ENCODE measurements at places on chromosomes 1 and 21. TPM values are rescaled to one million over a fixed set of nuclear protein-coding genes. Genes with fewer than 3 reads are reported as not detected.

DNA sequence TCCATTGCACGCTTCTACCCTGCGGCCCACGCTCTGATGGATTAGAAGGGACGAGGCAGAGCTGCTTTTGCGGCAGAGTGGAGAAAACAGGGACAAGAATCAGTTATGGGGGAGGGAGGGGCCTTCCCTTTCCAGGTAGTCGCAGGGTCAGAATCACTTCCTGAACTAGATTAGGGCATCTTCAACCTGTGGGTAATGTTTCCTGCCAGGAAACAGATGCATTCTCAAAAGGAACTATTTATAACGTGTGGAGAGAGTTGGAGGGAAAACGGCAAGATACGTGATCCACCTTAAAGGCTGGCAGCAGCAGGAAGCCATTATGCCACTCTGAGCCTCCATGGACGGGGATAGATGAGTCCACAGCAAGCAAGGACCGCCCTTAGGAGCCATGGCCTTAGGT, 59.9 kb upstream of the CNTN2 start:
- H3K36me3 ChIP-seq, result peaks cover 38% of the 10 kb centered on the region
- H3K4me1 ChIP-seq, result no peaks in the 10 kb centered on the region
- no peak overlapping the region for H3K27ac ChIP-seq
- no peak for DNase-seq
- no peaks in the 10 kb centered on the region for H3K27me3 ChIP-seq
- no peak overlapping the region for H3K4me3 ChIP-seq

GRCh38 chr1:107220036-107220435, 79.2 kb downstream of the NTNG1 start:
- H3K4me1 ChIP-seq, result no peaks in the 10 kb centered on the region
- H3K4me3 ChIP-seq, result no peak overlapping the region
- no peaks in the 10 kb centered on the region for H3K36me3 ChIP-seq
- peak; percentile 21 for DNase-seq
- no peak overlapping the region for H3K27ac ChIP-seq
- H3K27me3 ChIP-seq, result no peaks in the 10 kb centered on the region

The KRTAP22-2 gene
- total RNA-seq, result not detected

GRCh38 chr1:223642237-223642636, 23.3 kb downstream of the CAPN8 start:
- H3K27ac ChIP-seq, result no peak overlapping the region
- peaks cover 11% of the 10 kb centered on the region for H3K4me1 ChIP-seq
- no peak for DNase-seq
- 0 out of 2 replicates have a peak, but pooled peaks cover 5% of the 10 kb centered on the region for H3K27me3 ChIP-seq

The DYNLT5 gene
- not detected for total RNA-seq

The AVPR1B gene
- 0.05 TPM for total RNA-seq

The CDKN2C gene
- 66.6 TPM for total RNA-seq

DNA sequence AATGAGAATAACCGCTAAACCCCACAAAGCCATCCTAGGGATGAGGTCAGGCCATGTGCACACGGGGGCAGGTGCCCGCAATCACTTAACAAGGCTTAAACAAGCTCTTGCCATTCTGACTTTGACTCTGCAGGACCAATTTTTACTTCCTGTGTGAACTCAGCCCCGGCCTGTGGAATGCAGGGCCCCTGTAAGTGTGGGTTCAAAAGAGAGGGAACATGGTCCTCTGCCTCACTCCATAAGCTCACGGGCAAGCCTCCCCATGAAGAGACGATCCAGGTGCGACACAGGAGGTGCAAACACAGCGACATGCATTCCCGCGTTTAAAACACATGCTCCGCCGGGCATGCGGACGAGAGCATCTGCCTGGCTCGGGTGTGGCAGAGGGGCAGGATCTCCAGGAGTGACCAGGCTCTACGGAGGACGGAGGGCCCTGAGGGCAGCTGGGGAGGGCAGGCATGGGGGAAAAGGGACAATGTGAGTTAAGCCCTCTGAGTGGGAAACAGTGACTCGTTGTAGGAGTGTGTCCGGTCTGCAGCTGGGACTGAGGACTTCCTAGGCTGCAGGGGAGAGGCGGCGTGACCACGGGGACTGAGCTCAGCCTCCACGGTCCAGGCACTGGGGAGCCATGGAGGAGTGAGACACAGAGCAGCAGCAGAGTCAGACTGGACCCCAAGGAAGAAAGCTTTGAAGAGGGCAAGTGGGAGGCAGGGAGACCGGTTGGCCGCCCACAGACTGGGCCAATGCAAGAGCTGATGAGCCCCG, 40.6 kb upstream of the AJAP1 start:
- H3K27me3 ChIP-seq, result peaks cover 37% of the 10 kb centered on the region
- no peak for DNase-seq
- H3K36me3 ChIP-seq, result no peaks in the 10 kb centered on the region
- no peaks in the 10 kb centered on the region for H3K4me1 ChIP-seq
- H3K27ac ChIP-seq, result no peak overlapping the region

DNA sequence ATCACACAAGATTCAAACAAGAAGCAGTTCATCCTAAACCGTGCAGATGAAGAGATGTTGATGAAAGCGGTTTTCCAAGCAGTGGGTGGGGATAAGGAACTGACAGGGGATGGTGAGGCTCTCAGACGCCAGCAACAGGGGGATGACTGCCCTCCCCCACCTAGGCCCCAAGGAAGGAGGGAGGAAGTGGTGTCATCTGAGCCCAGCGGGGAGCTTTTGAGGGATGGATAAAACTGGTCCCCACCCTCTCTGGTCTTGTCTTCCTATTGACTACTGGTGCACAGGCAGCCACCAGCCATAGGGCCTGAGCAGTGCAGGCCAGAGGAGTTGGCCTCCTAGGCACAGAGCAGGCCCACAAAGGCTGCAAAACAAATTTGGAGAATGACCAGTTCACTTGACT, 175.5 kb downstream of the HUNK start:
- peaks cover 20% of the 10 kb centered on the region for H3K4me1 ChIP-seq
- H3K27ac ChIP-seq, result no peak overlapping the region
- H3K4me3 ChIP-seq, result no peak overlapping the region

The SLC2A5 gene
- total RNA-seq, result not detected

The FCAMR gene
- total RNA-seq, result not detected

The GPR157 gene
- not detected for total RNA-seq

DNA sequence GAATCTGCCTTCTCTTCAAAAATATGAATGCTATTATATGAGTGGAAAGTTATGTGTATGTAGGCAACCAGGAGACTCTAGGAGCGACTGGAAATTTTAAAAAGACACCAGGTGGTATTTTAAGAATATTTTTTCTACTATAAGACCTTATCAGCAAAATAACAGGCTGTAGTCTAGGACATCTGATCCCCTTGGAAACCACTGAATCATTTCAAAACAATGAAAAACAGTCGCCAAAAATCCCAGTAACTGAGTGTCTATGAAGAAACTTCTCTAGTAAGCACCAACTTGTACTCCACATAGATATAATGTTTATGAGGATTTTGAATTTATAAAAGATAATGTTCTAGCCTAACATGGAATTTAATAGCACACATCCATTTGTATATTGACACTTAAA, 358.5 kb downstream of the GPATCH2 start:
- H3K4me3 ChIP-seq, result no peak overlapping the region
- H3K36me3 ChIP-seq, result no peaks in the 10 kb centered on the region
- no peaks in the 10 kb centered on the region for H3K27me3 ChIP-seq
- 0 out of 2 replicates have a peak, but pooled peaks cover 3% of the 10 kb centered on the region for H3K4me1 ChIP-seq

GRCh38 chr1:68210027-68210426, 22.3 kb downstream of the WLS start:
- no peak overlapping the region for H3K27ac ChIP-seq
- H3K36me3 ChIP-seq, result no peaks in the 10 kb centered on the region
- DNase-seq, result no peak
- H3K4me1 ChIP-seq, result peaks cover 7% of the 10 kb centered on the region

- no peak overlapping the region for H3K27ac ChIP-seq
- no peaks in the 10 kb centered on the region for H3K27me3 ChIP-seq
- H3K4me3 ChIP-seq, result no peak overlapping the region
- peaks cover 72% of the 10 kb centered on the region for H3K36me3 ChIP-seq
These were observed 132.3 kb upstream of the BMP8A start for GRCh38 chr1:39359028-39359570.

GRCh38 chr1:56676571-56677035, 31.5 kb downstream of the PRKAA2 start:
- no peak overlapping the region for H3K4me3 ChIP-seq
- H3K36me3 ChIP-seq, result no peaks in the 10 kb centered on the region
- no peak overlapping the region for H3K27ac ChIP-seq
- no peaks in the 10 kb centered on the region for H3K4me1 ChIP-seq

DNA sequence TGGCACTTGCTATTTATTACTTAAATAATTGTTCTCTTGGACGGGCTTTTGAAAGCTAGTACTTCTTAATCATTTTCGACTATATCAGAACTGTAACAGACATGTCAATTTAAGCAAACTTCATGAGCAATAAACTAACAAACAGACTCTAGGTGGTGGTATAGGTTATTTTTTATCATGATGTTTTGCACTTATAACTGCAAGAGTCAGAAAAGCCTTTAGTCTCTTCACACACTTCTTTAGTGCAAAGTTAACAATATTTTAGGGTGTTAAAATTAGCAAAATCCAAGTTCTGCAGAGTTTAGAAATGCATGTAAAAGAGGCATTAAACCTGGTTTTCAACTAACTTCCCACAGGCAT, 2.2 kb downstream of the NRIP1 start:
- H3K27me3 ChIP-seq, result no peaks in the 10 kb centered on the region
- H3K36me3 ChIP-seq, result no peaks in the 10 kb centered on the region
- peak; percentile 29 for DNase-seq
- H3K4me3 ChIP-seq, result peak overlapping the region; percentile 99
- H3K4me1 ChIP-seq, result peaks cover 32% of the 10 kb centered on the region

- peaks cover 13% of the 10 kb centered on the region for H3K4me1 ChIP-seq
- H3K36me3 ChIP-seq, result no peaks in the 10 kb centered on the region
- H3K27me3 ChIP-seq, result peaks cover 9% of the 10 kb centered on the region
- H3K27ac ChIP-seq, result no peak overlapping the region
- DNase-seq, result no peak
- no peak overlapping the region for H3K4me3 ChIP-seq
These were observed 24.6 kb upstream of the PCBP3 start for GRCh38 chr21:45618846-45619485.

The CD247 gene
- 1.1 TPM for total RNA-seq

GRCh38 chr1:47944561-47944960, 52.6 kb downstream of the TRABD2B start:
- H3K27ac ChIP-seq, result no peak overlapping the region
- H3K27me3 ChIP-seq, result no peaks in the 10 kb centered on the region
- H3K4me1 ChIP-seq, result no peaks in the 10 kb centered on the region
- no peak overlapping the region for H3K4me3 ChIP-seq

DNA sequence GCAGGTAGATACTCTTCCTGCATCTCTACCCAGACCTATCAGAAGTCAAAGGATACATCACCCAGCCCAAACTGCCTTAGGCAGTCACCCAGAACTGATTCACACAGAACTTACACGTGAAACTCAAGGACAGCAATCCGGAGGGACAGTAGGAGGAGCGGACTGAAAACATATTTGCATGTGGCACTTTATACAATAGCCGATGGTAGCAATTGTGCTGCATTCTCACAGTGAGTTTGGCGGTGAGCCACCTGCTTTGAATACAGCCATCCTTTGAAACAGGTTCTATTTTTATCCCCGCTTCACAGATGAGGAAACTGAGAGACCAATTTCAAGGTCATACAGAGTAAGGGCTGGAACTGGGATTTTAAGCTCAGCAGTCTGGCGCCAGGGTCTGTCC, 69.5 kb downstream of the EDEM3 start:
- H3K27me3 ChIP-seq, result no peaks in the 10 kb centered on the region
- no peak overlapping the region for H3K27ac ChIP-seq
- no peak overlapping the region for H3K4me3 ChIP-seq

The HENMT1 gene
- total RNA-seq, result not detected

The TMEM54 gene
- total RNA-seq, result 17.6 TPM

- no peak for DNase-seq
- no peaks in the 10 kb centered on the region for H3K4me1 ChIP-seq
- H3K36me3 ChIP-seq, result no peaks in the 10 kb centered on the region
- H3K27me3 ChIP-seq, result peaks cover 10% of the 10 kb centered on the region
These were observed 235.4 kb downstream of the PTPRU start for GRCh38 chr1:29471487-29472313.

The SLAMF7 gene
- not detected for total RNA-seq

- DNase-seq, result no peak
- H3K27ac ChIP-seq, result no peak overlapping the region
- H3K36me3 ChIP-seq, result no peaks in the 10 kb centered on the region
These were observed 21.1 kb upstream of the UBXN10 start for GRCh38 chr1:20164694-20165202.

DNA sequence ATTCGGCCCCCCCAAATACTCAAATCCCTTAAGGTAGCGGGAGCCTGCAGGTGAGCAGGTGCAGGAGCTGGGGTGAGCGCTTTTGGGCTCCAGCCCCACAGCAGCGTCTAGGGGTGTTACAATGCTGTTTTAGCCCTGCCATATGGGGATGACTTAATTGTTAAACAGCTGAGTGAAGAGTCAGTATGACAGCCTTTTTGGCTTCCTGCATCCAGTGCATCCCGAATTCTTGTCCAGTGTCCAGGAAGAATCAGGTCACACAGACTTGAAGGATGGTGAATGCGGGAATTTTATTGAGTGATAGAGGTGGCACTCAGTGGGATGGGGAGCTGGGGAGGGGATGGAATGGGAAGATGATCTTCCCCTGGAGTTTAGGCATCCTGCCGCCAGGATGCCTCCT, 30.4 kb upstream of the HHAT start:
- no peaks in the 10 kb centered on the region for H3K36me3 ChIP-seq
- no peak for DNase-seq
- H3K27me3 ChIP-seq, result no peaks in the 10 kb centered on the region
- H3K27ac ChIP-seq, result no peak overlapping the region
- no peak overlapping the region for H3K4me3 ChIP-seq

DNA sequence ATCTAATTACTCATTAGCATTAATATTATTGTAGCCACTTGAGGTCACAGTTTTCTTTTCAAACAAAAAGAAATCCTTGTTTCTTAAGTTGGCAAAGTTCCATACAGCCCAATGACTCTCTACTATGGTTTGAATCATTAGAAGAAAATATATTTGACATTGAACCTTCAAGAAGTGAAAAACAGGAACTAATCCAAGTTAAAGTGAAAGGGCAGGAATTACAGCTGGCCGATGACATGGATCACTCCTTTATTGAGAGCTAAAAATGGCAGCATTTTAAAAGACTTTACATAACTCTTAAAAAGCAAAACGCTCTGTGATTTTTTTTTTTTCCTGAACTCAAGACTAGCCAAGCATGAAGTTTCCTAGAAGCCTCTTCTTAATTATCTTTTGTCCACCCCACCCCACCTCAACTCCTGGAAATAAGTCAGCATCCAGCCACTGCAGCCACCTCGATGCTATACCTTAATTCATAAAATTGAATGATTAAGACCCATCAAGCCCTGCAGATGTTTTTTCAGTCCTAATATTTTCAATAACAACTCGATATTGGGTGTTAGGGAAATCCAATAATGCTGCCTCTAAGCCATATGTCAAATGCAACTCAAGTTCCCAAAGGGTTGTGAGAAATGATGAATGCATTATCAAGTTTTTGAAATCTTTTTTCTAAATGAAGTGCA, 323.1 kb downstream of the HHIPL2 start:
- no peaks in the 10 kb centered on the region for H3K36me3 ChIP-seq
- no peak overlapping the region for H3K27ac ChIP-seq
- H3K4me3 ChIP-seq, result no peak overlapping the region

DNA sequence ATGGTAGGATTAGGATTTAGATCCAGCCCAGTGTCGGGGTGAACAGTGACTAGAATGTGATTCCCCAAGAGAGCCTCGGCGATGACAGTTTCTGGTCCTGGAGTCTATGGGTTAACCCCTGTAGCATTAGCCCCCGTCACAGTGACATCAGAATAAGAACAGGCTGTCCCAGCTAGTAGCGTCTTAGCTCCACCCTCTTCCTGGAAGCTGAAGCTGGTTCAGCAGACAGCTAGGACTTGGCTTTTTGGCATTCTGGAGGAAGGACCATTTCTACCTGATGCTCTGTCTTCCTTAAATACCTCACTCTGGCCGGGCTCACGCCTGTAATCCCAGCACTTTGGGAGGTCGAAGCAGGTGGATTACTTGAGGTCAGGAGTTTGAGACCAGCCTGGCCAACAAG, 5.0 kb downstream of the NDUFS2 start:
- H3K36me3 ChIP-seq, result peaks cover 29% of the 10 kb centered on the region
- DNase-seq, result no peak
- H3K27ac ChIP-seq, result no peak overlapping the region
